DMS79 treated with DMSO at 0.1 percent for 48 hours (cell line): ENCODE measurements at places on chromosomes 2 and 18.
A peak's percentile ranks its signal among the peaks of the same experiment; 100 is the strongest.

- peak; percentile 59 for DNase-seq
These were observed 1.6 kb upstream of the IGFBP5 start for GRCh38 chr2:216696751-216697560.

GRCh38 chr2:182463760-182464159 is 36.9 kb upstream of the PDE1A start:
- DNase-seq: no peak

GRCh38 chr2:37181726-37182684 is 6.5 kb downstream of the SULT6B1 start:
- DNase-seq: no peak

DNA sequence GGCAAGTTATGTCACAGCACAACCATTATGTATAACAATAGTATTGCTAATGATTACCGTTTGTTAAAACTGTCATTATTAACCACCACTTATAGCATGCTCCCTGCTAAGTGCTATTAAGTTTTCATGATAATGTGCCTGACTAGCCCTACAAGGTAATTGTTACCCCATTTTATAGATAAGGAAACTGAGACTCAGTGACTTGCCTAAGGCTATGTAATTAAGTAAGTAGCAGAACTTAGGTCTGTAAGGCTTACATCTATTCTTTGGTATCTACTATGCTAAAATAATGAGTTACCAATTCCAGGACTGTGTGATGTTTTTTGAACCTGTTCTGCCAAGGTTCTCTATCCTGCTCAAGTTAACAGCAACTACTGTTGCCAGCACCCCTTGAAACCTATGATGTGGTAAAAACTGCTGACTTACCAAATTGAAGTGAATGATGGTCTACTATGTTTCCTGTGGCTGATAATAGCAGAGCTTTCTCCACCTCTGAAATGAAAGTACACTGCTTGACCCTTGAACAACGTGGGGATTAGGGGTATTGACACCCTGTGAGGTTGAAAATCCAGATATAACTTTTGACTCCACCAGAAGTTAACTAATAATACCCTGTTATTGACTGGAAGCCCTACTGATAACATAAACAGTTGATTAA is 18.2 kb downstream of the ACVR2A start:
- DNase-seq: no peak

GRCh38 chr2:88831071-88831791 is 139.8 kb downstream of the RPIA start:
- DNase-seq: no peak

DNA sequence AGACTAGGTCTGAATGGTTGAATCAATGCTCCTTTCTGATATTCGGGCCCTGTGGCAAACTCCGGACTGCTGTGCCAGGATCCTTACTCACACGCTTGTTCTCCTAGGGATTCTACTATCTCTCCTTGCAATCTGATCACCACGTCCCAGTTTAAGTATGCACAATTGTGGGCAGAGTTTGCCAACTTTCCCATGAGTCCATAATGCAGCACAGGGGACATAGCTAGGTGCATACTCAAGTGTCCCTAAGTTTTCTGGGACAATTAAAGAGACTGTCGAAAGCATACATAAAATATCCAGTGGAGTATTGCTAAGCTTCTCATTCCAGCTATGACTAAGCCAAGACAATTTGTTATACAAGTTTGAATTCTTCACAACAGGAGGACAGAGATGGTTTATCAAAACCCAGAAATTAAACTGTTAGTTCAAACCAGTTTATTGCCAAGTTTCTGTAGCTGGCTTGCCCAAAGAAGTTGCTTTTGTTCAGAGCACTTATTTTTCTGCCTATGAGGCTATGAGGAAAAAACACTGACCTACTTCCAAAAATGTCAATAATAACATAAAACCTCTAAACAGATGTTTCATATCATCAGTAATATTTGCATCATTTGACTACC is 136.1 kb downstream of the EXOC6B start:
- DNase-seq: no peak

DNA sequence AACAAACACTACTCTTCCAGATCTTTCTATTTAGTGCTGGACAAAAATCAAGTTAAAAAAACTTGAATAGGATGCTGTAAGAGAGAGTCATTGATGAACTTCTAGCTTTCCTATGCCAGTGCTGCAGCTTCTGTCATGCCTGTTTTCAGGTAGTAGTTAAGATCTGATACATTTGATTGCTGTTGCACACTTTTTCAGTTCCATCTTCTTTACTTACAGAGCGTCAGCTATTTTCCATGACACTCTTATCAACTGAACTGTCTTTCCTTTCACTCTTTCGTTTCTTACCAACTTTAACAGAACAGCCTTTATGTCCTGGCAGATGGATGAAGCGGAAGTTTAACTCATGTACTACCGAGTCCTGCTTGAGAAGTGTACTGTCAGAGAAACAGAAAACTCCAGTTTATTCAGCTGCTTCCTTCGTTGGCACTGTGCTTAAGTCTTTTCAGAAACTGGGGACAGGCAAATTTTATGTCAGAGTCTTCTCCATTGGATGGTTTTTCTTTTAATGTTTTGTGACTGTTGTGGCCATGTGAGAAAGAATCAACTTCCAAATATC is 145.9 kb upstream of the KLHL14 start:
- no peak for DNase-seq
